ENCODE measurements at places on chromosomes 3 and 15.

- DNase-seq: no peak
These were observed 111.7 kb upstream of the KLF13 start for GRCh38 chr15:31214864-31215489.

DNA sequence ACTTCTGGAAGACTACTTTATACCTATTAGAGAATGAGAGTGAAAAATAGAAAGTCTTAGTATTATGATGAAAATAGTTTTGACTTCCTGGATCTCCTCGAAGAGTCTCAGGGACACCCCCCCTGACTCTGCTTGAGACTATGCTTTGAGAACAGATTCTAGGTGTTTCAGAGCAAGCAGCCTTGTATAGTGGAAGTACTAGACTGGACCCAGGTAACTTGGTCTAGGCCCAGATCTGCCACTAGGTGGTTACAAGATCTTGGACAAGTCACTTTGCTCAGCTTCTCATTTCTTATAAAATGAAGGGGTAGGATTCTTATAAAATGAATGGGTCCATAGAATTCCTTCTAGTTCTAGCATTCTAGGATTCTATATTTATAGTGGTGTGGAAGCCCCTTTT lies 9.1 kb downstream of the ABHD5 start:
- no peak for DNase-seq

DNA sequence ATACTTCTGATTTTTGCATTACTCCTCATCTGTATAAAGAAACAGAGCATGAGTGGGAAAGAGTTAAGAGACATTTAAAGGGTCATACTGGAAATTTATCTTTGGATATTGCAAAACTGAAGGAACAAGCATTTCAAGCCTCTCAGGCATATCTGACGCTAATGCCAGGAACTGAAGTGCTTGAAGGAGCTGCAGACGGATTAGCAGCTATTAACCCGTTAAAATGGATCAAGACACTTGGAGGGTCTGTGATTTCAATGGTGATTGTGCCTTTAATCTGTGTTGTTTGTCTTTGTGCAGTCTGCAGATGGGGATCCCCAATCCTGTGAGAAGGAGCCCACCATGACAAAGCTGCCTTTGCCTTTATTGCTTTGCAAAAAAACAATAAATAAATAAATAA lies 202.5 kb upstream of the UBE3A start:
- DNase-seq: no peak

GRCh38 chr3:32373276-32373675 lies 18.4 kb upstream of the CMTM7 start:
- DNase-seq: no peak

DNA sequence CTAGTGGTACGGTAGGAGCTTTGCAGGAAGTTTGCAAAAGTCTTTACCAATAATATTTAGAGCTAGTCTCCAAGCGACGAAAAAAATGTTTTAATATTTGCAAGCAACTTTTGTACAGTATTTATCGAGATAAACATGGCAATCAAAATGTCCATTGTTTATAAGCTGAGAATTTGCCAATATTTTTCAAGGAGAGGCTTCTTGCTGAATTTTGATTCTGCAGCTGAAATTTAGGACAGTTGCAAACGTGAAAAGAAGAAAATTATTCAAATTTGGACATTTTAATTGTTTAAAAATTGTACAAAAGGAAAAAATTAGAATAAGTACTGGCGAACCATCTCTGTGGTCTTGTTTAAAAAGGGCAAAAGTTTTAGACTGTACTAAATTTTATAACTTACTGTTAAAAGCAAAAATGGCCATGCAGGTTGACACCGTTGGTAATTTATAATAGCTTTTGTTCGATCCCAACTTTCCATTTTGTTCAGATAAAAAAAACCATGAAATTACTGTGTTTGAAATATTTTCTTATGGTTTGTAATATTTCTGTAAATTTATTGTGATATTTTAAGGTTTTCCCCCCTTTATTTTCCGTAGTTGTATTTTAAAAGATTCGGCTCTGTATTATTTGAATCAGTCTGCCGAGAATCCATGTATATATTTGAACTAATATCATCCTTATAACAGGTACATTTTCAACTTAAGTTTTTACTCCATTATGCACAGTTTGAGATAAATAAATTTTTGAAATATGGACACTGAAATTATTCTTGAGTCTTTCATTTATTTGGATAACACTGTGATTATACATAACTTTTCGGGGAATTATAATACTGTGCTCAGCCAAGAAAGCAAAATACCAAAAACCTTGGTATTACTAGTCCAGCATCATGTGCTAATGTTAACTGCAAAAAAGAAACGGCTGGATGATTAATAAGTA lies 2.2 kb downstream of the SOX2 start:
- DNase-seq: no peak

- no peak for DNase-seq
These were observed 1099.5 kb downstream of the ROBO1 start for GRCh38 chr3:78668302-78668701.

DNA sequence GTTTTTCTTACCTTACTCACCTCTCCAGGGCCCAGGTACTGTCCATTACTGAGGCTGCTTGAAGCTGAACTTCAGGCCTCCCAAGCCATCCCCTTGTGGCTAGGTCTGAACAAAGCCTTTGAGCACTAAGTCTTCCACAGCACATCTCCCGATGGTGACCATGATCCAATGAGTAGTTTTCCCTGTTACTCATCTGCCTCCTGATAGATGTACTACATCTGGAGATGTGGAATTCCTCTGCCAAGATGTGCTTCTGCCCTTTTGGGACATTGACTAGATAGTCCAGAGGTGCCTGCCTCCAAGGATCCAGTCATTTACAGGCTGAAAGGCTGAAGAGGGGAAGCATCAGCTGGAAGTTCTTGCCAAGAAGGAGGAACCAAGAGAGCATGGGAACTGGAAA lies 28.9 kb upstream of the SLC35G2 start:
- no peak for DNase-seq
